CD4-positive, alpha-beta T cell treated with Interleukin-6 for 4 hours (primary cell): ENCODE measurements at places on chromosomes 2 and 18.

- no peak for DNase-seq
Observed at GRCh38 chr18:37388413-37388812, 177.2 kb downstream of the CELF4 start.

GRCh38 chr2:207135340-207135739 lies 30.4 kb downstream of the KLF7 start:
- no peak for DNase-seq

DNA sequence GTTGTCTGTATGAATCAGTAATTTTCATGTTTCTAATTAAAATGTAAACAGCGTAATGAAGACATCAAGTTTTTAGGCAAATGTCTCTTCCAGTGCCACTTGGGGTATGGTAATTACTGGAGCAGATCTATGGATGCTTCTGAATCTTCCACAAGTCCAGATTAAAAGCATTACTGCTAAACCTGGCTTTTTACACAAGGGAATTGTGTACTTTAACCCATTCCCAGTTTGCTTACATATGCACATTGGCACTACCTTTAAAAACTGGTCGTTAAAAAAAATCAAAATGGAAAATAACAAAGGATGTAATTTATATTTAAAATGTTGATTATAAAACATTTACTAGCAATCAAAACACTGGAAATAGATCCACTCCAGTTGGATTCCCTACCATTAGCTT lies 19.7 kb downstream of the FIGN start:
- DNase-seq, result no peak

DNA sequence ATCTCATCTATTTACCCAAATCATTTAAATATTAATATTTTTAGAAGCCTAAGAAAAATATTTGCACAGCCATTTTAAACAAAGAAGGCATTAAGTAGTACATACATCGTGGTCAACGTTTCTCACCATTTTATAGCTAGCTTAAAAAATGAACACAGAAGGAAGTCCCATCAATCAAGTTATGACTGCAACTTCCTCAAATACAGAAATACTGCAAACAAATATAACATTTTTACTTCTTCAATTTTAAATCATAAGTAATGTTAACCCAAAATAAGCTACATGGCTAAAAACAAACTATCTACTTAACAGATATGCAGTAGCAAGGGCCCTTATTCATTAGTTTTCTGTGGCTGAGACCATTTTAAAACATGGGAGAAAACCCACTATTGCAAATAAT lies 30.6 kb downstream of the ITSN2 start:
- DNase-seq, result no peak

GRCh38 chr18:22838639-22839277 lies 94.4 kb upstream of the RBBP8 start:
- no peak for DNase-seq

- DNase-seq, result no peak
Observed at GRCh38 chr2:148273158-148273691, 252.3 kb downstream of the MBD5 start.
